ENCODE measurements at places on chromosomes 3 and 15.
A peak's percentile ranks its signal among the peaks of the same experiment; 100 is the strongest.

DNA sequence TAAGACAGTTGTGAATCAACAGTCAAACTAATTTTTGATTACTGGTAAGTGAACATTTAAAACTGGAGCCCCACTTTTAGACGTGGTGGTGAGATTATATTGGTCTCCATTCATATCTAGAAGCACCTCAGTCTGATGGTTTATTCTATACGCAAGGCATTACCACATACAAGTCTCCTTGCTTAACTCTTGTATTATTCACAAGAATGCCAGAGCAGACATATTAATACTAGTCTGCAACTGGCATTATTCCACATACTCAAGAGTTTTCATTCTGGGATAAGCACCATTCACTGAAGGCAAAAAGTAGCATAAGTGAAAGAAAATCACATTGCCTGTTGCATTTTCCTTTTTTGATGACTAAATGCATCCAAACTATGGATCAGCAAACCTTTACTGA is 36.9 kb upstream of the MEIS2 start:
- no peak for DNase-seq

- no peak for DNase-seq
These were observed 130.4 kb downstream of the PPM1L start for GRCh38 chr3:160886421-160886820.

DNA sequence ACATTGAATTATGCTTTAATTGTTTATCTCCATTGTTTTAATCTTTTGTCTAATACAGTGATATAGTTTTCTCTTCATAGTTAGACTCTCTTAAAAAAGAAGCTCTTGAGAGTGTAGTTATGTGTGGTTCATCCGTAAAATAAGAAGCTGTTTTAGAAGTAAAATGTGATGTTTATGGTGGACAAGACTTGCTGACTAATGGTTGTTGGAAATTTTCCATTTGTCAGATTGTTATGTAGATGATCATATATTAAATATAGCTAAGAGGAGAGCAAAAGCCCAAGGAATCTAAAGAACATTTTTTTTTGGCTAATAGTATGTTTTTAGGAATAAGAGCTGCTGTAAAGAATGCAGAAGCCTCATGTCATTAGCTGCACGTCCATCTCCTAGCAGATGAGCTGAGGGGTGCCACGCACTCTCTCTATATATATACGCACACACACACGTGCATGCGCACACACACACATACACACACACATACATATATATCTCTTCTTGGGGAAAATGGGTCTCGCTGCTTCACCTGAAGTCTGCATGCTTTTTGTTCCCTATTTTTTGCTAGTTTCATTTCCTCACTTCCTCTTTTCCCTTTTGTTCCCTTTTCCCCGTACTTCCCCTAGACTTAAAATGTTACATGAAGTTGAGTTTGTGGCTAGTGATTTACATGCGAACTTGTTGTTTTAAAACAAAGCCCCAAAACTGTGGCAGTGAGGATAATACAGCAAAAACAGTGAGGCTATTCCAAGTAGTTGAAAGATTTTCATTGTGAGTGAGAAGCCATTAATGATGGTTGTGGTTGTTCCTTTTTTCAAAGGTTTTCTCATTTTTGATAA is 107.8 kb downstream of the MBNL1 start:
- peak; percentile 65 for DNase-seq

DNA sequence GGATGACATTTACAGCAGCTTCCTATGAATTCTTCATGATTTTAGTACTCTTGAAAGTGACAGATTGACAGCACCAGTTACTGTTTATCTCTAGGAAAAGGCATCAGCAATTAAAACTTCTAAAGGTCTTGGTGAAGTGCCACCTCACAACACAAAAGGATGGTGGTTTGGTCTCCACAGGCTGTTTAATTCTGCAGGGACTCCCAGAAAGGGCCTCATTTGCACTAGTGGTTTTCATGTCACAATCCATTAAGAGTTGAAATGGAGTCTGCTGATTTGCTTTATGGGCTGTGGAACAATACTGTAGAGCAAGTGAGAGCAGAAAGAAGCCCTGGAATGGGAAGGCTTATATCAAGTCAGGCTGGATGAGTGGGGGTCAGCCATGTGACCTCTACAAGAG is 225.3 kb upstream of the KCNMB2 start:
- DNase-seq, result no peak

- no peak for DNase-seq
These were observed 17.1 kb upstream of the LZTFL1 start for GRCh38 chr3:45858809-45859543.

DNA sequence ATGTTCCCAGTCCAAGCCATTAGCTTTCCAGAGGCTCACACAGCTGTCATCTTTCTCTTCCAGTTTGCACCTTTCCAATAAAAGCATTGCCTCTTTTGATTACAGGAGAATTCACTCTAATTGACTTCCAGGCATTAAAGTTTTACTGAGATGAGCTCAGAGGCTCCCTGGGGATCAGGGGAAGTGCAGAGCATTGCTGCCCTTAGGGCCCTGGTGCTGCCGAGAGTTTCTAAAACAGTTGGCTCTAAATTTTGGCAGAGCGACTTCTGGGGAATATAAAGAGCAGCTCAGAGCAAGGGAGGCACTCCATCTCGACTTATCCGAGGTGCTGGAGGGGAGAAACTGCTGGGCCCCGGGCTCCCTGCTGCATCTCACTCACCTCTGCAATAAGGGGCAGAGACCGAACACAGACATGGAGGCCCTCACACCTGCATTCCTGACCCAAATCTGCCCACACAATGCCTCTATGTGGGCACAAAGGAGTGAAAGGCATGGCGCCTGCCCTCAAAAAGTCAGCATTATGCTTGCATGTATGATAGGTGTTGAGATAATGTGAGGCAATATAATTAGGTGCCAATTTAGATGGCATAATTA is 61.7 kb downstream of the SCN11A start:
- DNase-seq, result peak; percentile 10

- peak; percentile 85 for DNase-seq
These were observed 99.8 kb upstream of the CPNE4 start for GRCh38 chr3:132134611-132135010.

GRCh38 chr3:11591002-11591355 is 52.7 kb downstream of the VGLL4 start:
- DNase-seq, result peak; percentile 61

GRCh38 chr15:41417418-41418195 is 712 bp downstream of the RTF1 start:
- DNase-seq, result peak; percentile 47

GRCh38 chr3:104297617-104298016 is 1069.1 kb upstream of the ALCAM start:
- DNase-seq, result no peak

GRCh38 chr15:56923174-56923591 is 4.7 kb downstream of the TCF12 start:
- DNase-seq, result no peak

DNA sequence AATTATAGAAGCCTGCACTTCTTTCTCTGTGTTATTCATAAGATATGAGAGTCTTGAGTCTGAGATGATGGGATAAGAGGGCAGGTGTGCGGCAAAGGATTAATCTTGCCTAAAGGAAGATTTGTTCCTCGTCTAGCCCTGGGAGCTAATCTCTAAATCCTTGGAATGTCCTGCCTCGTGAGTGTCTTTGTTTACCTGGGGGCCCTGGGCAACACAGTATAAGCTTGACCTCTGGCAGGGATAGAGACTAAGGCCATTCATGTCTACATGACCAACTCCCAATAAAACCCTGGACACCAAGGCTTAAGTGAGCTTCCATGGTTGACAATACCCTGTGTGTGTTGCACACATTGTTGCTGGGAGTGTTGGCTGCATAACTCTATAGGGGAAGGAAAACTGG is 3.2 kb upstream of the AGBL1 start:
- DNase-seq, result no peak

DNA sequence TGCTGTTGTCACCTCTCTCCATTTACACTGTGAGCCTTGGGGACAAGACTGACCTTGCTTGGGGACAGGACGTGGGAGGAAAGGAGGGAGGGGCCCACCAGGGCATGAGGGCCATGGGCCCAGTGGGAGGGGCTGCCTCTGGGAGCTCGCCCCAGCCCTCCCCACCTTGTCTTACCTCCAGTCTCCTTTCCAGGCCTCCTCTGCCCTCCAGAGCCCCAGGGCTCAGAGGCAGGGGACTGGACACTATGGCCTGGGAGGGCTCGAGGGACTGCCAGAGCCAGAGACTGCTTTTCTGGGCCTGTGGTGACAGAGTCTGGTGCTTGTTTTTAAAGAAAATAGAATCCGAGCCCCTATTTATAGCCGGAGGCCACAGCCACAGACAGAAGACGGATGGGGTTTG is 10.2 kb downstream of the CSPG4 start:
- no peak for DNase-seq

DNA sequence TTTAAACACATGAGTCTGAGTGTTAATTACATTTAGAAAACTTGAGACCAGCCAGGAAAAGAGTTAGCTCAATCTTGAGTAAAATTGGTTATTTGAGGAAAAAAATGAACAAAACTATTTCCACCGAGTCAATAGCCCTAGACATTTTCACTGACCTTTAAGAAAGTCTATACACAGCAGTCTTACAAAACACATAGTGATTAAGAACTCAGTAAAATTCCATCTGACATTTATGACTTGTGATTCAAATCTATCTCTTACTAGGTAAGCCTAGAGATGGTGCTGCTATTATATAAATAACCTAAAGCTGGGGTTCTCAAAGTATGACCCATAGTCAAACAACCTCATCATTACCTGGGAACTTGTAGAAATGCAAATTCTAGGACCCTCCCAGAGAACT is 109.1 kb upstream of the COL8A1 start:
- DNase-seq, result no peak

DNA sequence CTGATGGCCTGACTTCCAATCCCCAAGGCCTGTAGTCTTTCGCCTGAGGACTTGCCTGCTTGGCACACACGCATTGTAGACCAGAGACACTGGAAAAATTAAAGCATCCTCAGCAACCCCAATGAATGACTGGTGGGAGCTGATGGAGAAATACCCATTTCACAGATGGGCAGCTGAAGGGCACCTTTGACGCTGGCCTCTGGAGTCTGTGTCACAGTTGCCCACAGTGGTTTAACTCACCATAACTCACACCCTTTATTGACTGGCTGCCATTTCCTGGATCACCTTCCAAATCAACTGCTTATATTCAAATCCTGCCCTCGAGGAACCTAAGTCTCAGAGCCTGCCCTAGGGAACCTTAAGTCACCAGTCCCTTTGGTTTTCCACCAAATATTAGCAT is 183.1 kb downstream of the SHQ1 start:
- DNase-seq, result no peak

GRCh38 chr3:191473661-191474198 is 12.8 kb downstream of the PYDC2 start:
- no peak for DNase-seq

- DNase-seq, result no peak
These were observed 42.5 kb downstream of the IL16 start for GRCh38 chr15:81239190-81239589.

- no peak for DNase-seq
These were observed 77.7 kb upstream of the LIMD1 start for GRCh38 chr3:45516829-45517228.

GRCh38 chr15:93801206-93801605 is 430.2 kb upstream of the MCTP2 start:
- DNase-seq, result no peak

GRCh38 chr3:119580067-119580760 is 922 bp downstream of the ADPRH start:
- DNase-seq, result no peak

- no peak for DNase-seq
These were observed 40.2 kb downstream of the IDH2 start for GRCh38 chr15:90062023-90062442.

- DNase-seq, result no peak
These were observed 340.5 kb upstream of the NECTIN3 start for GRCh38 chr3:110731148-110731547.

DNA sequence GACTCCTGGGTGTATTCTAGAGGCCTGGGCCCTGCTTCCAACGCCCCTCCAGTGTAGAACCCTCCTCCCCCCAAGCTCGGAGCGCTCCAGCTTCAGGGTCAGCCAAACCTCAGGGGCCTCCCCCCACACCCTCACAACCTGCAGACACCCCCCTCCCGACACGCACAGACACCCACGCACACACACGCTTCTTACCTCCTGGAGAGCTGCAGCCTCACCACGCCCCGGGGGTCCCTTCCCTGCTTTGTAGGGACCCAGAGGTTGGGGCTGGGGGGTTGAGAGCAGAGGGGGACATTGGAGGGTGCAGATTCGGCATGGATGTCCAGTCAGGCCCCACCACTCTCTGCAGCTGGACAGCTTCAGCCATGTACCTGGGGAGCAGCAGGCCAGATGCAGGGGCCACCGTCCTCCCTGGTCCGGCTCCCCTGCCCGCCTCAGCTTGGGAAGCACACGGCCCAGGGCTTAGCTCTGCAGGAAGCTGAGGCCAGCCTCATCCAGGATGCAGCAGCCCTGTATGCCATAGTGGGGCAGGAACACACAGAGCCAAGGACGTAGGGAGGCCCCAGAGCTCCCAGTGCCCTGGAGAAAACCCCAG is 13.0 kb downstream of the ZDHHC19 start:
- DNase-seq, result no peak

GRCh38 chr15:47959617-47960413 is 161.0 kb upstream of the SLC24A5 start:
- DNase-seq, result no peak

DNA sequence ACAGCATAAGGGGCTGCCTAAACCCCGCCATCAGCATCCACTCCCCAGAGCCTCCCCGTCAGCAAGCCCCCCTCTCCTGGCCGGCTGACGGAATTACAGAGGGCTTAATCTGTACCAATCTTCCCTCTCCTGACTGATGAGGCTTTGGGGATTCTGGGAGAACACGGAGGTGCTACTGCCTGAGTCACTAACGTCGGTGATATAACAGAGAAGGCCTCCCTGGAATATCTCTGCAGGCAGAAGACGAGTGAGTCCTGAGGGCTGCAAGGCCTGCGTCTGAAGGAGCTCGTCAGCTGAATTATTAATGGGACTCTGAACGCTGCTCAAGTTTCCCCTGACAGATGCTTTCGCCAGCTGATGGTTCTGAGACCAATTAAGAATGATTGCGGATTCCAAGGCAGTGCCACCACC is 147.7 kb downstream of the XXYLT1 start:
- no peak for DNase-seq

DNA sequence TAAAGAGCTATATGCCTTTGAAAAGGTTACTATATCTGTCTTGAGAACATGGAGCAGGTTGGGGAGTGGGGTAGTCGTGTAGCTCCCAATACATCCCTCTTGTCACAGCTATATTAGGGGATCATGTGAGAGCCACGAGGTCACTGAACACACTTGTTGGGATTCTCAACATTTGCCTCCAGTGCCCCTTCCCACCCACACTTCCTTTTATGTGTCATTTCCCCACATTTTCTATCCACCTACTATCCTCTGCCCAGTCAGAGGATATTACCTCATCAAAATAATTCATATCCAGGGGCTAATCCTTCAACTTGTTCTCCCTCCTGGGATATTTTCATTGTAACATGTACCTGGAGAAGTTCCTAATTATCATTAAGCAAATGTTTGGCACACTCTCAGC is 85.0 kb downstream of the CYP19A1 start:
- DNase-seq, result no peak

DNA sequence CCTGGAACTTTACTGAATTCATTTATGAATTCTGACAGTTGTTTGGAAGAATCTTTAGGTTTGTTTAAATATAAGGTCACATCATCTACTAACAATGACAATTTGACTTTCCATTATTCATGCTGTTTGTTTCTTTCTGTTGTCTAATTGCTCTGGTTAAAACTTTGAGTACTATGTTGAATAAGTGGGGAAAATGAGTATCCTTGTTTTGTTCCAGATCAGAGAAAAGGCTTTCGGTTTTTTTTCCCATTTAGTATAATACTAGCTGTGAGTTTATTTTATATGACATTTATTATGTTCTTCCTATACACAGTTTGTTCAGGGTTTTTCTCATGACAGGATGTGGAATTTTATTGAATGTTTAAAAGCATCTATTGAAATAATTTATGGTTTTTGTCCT is 11.3 kb upstream of the TUBGCP5 start:
- no peak for DNase-seq

- peak; percentile 27 for DNase-seq
These were observed 5.2 kb upstream of the WNT7A start for GRCh38 chr3:13884851-13885703.

Data from EL (cell line).